ENCODE measurements at places on chromosomes 16 and 17. TPM values are rescaled to one million over a fixed set of nuclear protein-coding genes. Genes with fewer than 3 reads are reported as not detected.

DNA sequence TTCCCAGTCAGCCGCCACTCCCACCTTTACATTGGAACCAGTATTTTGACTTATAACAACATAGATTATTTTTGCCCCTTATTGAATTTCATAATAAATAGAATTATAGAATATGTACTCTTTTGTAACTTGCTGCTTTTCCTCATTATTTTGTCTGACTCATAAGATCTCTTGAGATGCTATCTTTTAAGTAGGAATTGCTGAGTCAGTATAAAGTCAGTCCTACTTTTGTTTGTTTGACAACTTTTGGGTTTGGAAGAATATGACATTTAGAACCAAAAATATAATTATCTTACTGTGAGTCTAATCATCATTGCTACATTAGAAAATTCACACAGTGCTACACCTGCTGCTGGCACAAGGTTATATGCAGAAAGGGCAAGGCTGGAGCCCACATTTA, 69.7 kb downstream of the STXBP4 start:
- DNase-seq = no peak

GRCh38 chr16:2586901-2587480, 49.2 kb downstream of the PDPK1 start:
- no peak for DNase-seq

GRCh38 chr17:61397086-61397842, 2.4 kb upstream of the TBX2 start:
- DNase-seq = no peak

Gene CEMP1
- total RNA-seq = not detected

GRCh38 chr16:8372141-8372540, 218.2 kb downstream of the TMEM114 start:
- no peak for DNase-seq

Gene ICAM2
- 24.4 TPM for total RNA-seq

All from heart left ventricle (tissue), 16 donors.